ENCODE measurements at places on chromosomes 5 and 9.

DNA sequence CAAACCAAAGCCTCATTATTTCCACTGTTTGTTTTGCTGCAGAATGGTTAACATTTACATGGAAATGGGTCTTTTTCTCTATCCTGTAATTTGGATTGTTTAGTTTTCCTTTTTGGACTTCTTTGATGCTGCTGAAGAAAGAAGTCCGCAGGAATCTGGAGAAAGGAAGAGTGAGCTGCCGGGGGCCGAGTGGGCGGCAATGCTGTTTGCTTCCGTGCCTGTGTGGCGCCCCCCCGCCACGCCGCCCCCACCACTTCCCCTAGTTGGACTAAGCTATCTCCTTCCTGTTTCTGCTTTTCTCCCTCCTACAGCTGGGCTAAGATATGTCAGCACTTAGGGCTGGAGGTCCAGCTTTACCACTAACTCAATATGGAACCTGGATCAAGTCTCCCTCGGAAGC is 39.7 kb downstream of the ACTL7B start:
- no peak for DNase-seq

DNA sequence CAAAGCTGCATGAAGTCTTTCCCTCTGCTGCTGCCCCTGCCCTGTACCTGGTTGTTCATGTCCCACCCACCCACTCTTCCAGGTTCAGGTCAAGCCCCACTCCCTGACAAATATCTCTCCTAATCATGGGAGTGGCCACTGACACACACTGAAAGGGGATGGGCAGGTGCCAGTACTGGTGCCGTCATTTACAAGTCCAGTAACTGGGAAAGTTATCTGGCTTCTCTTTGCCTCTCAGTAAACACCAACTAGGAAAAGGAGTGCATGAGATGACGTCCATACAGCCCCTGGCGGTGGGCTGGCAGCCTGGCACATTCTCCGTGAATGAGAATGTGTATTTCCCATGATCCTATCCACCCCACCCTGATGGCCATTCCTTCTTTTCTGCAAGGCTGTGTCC is 225.2 kb downstream of the FSTL4 start:
- no peak for DNase-seq

- no peak for DNase-seq
These were observed 77.6 kb downstream of the SMIM15 start for GRCh38 chr5:61084658-61085057.

GRCh38 chr5:135535820-135536801 is at the start of gene NEUROG1:
TSS of gene NEUROG1 (minus strand) at chr5:135535964. CDS start at chr5:135535690, 274 bp downstream.
- peak; percentile 84 for DNase-seq

- DNase-seq = no peak
These were observed 76.2 kb downstream of the C7 start for GRCh38 chr5:40985501-40985900.

- DNase-seq = no peak
These were observed 2039.1 kb upstream of the CDH9 start for GRCh38 chr5:29077451-29077850.

GRCh38 chr5:66743344-66743743 is 147.2 kb downstream of the MAST4 start:
- no peak for DNase-seq

- no peak for DNase-seq
These were observed 45.7 kb downstream of the DPYSL3 start for GRCh38 chr5:147464211-147464610.

Data from eye (tissue), 1 donor.